Astrocyte of the spinal cord (primary cell): ENCODE measurements at places on chromosomes 6 and 20.

- no peak for DNase-seq
Observed at GRCh38 chr20:41701588-41702348, 83.6 kb upstream of the CHD6 start.

DNA sequence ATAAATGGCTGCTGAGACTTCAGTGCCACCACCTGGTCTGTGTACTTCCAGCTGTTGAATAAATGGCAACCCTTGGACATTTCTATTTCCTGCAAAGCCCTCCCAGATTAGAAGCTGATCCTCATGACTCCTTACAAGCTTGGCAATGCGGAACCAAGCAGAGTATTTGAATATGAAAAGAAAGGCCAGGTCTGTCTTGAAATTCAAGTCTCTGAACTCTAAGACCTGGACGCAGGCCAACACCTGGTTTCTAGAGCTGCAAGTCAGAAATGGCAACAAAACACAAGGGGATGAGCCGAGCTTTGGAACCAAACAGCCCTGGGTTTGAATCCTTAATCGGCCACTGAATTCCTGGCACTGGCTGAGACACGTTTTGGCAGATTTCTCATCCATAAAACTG lies 353.4 kb downstream of the PTPRT start:
- no peak for DNase-seq

GRCh38 chr20:19320005-19320404 lies 107.6 kb downstream of the SLC24A3 start:
- no peak for DNase-seq

DNA sequence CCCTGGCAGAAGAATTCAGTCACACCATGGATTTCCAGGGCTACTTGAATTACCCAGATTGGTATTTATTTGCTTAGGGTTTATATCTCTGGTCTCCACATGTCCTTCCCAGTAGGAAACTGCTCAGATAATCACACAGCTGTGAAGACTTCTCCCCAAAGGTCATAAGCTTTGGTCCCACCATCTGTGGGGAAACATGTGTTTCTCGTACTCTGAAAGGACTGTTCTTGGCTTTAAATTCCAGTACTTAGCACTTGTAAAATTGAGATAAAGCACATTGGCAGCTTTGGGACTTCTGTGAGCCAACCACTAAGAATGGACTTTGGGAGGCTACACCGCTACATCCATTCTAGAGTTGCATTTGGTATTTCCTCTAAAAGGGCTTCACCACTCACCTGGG lies 205.3 kb upstream of the FOXA2 start:
- DNase-seq: no peak

GRCh38 chr6:3813150-3813780 lies 35.9 kb upstream of the FAM50B start:
- peak; percentile 47 for DNase-seq

- no peak for DNase-seq
Observed at GRCh38 chr20:22383156-22383555, 201.2 kb downstream of the FOXA2 start.

DNA sequence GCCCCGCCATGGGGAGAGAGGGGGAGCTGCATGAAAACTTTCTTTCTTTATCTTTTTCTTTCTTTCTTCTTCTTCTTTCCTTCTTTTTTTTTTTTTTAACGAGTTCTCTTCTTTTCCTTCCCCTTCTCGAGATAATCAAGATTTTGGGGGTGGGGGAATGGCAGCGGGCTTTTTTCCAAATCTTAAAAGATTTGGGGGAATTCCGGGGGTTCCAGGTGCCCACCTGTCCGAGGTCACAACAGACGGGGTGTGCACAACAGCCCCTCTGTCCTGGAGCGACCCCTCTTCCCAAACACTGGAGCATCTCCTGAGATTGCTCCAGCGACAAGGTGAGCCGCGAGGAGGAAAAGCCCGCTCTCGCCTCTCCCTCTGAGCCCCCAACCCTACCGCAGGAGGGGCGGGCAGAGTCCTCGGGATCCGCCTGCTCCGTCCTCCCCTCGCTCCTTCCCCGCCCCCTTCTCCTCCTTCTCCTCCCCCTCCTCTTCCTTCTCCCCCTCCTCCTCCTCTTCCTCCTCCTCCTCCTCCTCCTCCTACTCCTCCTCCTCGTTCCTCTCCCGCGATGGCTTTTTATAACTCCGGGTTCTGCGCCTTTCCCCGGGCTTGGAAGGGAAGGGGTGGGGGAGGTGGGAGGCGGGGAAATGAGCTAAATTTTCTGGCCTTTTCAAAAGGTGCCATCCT lies 689 bp upstream of the KCNB1 start:
- no peak for DNase-seq

GRCh38 chr20:50263831-50264230 lies 73.2 kb downstream of the CEBPB start:
- DNase-seq: no peak

GRCh38 chr6:34057790-34058189 lies 88.1 kb downstream of the GRM4 start:
- DNase-seq: no peak

GRCh38 chr20:12153628-12154027 lies 235.9 kb downstream of the BTBD3 start:
- DNase-seq: peak; percentile 88

- no peak for DNase-seq
Observed at GRCh38 chr20:39960522-39961428, 728.3 kb downstream of the MAFB start.

DNA sequence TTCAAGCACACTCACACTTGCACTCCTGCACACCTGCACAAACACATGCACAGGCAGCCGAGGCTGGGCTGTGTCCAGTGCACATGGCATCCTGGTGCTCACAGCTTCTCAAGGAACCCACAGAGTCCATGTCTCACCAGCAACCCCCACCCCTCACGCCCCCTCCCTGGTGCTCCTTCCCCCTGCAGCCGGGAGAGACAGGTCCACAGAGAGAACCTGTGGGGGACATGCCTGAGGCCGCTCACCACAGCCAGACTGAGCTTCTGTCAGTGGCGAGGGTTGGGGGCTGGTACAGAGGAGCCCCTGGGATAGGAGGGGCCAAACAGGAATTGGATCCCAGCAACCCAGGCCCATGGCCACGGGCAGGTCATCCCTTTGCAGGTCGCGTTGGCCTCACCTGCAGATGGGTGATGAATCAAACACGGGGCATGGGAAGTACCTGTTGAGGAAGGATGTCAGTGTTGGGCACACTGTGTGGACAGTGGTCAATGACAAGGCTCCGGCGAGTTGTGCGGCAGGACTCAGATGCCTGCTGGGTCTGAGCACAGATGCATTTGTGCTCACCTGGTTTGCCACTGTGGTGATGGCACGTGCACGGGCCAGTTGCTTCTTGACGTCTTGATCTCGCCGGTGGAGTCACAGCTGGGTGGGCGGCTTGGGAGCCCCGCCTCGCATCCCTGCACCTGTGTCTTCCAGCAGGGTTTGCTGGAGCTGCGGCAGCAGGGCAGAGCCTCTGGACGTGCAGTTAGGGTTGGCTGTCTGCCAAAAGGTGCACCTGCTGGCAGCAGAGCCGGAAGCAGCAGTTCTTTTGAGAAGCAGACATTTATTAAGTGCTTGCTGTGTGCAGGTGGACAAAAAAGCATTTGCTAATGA lies 113.0 kb downstream of the ERMARD start:
- DNase-seq: no peak

GRCh38 chr6:77403424-77403823 lies 59.9 kb downstream of the HTR1B start:
- no peak for DNase-seq

DNA sequence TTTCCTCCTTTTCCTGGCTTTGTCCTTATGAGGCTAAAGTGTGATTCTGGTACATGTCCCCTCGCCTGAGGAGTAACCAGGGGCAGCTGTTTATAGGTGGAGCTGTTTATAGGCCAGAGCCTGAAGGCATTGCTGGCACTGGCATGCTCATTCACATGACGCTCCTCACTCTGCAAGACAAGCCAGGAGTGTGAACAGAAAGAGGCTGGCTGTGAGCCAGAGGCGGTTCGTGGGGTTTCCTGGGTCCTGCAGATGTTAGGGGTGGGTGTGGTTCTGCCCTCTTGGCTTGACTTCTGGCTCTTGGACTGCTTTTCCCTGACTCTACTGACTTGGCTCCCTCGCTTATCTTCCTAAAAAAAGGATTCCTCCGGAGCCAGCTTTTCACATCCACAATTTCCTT lies 12.8 kb upstream of the MDFI start:
- DNase-seq: no peak

DNA sequence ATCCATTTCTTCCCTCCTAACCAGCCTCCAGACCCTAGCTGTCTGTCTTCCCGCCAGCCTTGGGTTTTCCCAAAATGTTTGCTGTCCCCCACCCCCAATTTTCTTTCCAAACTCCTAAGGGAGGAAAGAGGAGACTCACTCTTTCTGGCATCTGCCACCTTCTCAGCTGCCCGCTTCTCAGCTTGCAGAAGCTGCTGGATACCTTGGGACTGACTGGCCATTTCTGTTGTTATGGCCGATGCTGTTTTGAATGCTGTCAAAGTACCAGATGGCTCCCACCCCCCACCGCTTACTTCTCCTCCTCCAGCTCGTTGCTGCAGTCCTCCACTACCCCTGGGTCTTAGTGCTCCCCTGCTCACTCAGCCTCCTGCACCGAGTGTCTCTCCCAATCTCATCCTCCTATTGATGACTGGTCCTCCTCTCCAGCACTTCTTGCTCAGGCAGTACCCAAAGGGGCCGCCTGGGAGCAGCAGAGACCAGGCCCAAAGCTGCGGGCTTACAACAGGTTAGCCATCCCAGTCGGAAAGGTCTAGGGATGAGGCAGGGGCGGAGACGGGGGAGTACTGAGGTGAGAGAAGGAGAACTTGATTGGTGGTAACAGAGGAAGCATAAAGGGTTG lies at the start of gene ATP6V1G2:
Gene ATP6V1G2, minus strand, starts transcription at position 270 of the 619 bp plus-strand sequence. Its CDS starts 49 bp downstream, at position 221.
- DNase-seq: peak; percentile 96

DNA sequence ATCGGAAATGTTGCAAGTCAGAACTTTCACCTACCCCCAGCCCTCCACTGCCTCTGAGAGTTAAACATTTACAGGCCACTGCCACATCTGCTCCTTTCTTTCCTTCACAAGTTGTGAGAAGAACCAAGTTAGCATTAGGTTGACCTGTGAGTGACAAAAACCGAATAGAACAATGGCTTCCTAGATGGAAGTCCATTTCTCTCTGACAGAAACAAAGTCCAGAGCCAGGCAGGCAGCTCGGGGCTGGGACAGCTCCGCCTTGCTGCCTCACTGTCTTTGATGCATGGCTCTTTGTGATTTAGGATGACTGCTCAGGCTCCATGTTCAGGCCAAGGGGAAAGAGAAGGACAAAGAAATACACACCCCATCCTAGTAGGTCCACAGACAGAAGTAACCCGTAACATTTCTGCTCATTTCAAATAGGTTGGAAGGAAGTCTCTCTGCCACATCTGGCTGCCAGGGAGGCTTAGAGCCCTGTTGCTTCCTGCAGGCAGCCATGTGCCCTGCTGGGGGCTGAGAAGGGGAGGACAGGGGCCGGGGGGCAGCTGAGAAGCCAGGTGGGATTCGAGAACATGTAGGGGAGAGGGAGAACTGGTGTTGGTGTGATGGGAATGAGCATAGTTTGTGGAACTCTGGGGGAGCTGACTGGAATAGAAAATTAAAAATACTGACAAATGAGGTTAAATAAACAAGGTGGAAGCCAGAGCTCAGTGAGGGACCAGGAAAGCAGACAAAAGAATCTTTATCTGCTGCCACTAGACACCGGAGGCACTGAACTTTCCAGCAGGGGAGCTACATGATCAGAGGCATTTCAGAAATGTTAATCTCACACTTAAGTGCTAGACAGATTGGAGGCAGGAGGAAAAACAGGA lies 19.5 kb upstream of the IER3 start:
- peak; percentile 84 for DNase-seq

GRCh38 chr6:169963581-169964297 lies 212.3 kb downstream of the ERMARD start:
- no peak for DNase-seq

DNA sequence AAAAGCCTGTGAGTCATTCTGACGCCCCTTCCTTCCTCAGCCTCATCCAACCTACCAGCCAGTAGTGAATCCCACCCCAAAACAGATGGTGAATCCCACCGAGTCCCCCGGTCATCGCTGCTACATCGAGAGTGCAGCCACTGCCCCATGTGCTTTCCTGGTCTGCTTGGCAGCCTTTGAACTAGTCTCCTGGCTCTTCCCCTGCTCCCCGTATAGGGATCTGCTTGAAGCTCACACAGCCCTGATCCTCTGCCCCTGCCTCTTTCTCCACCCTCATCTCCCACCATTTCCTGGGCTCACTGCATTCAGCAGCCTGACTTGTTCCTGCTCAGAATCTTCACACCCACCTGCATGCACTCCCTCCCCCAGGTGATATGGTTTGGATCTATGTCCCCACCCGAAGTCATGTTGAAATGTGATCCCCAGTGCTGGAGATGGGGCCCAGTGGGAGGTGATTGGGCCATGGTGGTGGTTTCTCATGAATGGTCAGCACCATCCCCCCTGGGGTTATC lies 14.6 kb downstream of the SYNJ2 start:
- no peak for DNase-seq

DNA sequence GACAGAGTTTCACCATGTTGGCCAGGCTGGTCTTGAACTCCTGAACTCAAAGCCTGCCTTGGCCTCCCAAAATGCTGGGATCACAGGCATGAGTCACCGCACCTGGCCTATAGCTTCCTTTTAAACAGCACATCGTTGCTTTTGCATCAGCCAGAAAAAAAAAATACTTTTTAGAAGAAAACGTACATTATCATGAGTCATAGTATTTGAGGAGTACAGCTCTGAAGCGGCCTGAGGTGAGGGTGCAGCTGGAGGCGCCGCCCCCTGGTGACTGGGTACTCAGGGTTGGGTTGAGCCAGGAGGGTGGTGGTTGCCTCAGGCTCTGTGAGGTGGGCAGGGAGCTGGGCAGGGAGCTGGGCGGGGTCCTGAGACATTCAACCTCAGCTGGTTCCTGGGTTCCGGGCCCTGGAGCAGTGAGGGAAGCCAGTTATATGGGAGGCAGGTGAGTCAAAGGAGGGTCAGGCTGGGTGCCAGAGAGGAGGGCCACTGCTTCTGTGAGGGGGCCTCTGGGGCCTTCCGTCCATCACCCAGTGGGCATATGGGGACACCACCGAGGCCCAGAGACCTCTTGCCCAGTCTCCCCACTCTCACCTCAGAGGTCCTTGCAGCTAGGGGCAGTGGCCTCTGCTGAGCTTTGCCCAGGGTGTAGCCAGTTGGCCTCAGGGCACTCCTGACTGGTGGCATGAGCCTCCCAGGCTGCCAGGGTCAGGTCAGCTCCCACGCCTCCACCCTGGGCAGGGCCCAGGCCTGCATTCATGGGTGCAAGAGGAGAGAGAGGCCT lies 11.7 kb upstream of the ID1 start:
- peak; percentile 90 for DNase-seq

DNA sequence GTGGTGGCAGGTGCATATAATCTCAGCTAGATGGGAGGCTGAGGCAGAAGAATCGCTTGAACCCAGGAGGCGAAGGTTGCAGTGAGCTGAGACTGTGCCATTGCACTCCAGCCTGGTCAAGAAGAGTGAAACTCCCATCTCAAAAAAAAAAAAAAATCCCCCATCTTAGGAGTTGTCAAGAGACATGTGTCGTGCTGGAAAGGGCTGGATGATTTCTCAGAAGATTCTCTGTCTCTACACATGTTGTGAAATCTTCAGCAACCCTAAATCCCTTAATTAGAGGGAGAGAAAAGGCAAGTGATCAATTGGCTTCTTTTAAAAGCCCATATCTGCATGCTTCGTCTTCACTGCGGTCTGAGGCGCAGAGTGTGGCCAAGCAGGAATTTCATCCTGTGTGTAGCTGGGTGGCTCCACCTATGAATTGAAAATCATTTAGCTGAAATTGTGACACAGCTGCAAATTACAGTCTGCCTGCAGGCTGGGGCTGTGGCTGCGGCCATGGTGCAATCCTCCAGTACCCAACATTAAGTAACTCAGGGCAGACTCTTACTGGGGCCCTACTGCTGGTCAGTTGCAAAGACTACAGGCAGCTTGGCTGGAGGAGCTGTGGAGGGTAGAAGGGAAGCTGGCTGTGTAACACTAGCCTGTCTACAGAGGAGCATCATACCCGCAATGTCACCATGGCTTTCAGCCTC lies 3.2 kb upstream of the TGM3 start:
- no peak for DNase-seq

- no peak for DNase-seq
Observed at GRCh38 chr6:42007286-42008137, 42.8 kb upstream of the TAF8 start.
